ENCODE measurements at places on chromosomes 2 and 18. TPM values are rescaled to one million over a fixed set of nuclear protein-coding genes. Genes with fewer than 3 reads are reported as not detected.

The KCNIP3 gene
- 2.4 TPM for total RNA-seq

The SSB gene
- 130 TPM for total RNA-seq

The NOL4 gene
- total RNA-seq = not detected

The RUFY4 gene
- total RNA-seq = not detected

The FSHR gene
- not detected for total RNA-seq

The UGT1A3 gene
- not detected for total RNA-seq

The CACNB4 gene
- total RNA-seq = 0.13 TPM

The DSEL gene
- 0.27 TPM for total RNA-seq

The ANKRD62 gene
- not detected for total RNA-seq

The RTN4 gene
- 489 TPM for total RNA-seq

The IFT172 gene
- total RNA-seq = 9.5 TPM

The COL5A2 gene
- 90.5 TPM for total RNA-seq

The TFCP2L1 gene
- total RNA-seq = 4.9 TPM
